RWPE1 (cell line): ENCODE measurements at places on chromosomes 12 and 14.
A peak's percentile ranks its signal among the peaks of the same experiment; 100 is the strongest.

DNA sequence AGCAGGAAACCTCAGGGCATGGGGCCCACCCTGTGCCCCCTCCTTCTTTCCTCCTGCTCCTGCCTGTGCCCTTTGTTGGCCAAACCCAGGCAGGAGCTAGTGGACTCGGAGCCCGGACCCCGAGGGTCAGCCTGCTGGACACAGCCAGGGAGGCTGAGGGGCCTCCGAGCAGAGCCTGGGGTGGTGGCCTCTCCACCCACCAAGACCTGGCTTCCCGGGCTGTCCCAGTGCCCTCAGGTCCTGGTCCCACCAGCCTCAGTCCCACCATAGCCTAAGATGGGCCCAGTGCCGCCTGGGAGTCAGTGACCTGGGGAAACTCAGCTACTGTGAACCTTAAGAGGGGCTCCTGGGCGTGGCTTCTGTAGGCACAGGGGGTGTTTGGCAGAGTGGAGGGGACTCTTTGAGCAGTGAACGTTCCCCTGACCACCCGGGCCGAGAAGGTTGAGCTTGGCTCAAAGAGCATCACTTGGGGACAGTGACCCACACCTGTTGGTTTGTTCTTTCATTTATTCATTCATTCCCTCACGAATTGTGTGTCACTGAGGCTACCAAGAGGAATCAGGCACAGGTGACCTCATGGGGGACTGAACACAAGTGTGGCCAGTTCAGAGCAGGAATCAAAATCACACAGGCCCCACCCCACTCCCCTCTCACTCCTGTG is 266.1 kb downstream of the ADGRD1 start:
- DNase-seq = no peak

DNA sequence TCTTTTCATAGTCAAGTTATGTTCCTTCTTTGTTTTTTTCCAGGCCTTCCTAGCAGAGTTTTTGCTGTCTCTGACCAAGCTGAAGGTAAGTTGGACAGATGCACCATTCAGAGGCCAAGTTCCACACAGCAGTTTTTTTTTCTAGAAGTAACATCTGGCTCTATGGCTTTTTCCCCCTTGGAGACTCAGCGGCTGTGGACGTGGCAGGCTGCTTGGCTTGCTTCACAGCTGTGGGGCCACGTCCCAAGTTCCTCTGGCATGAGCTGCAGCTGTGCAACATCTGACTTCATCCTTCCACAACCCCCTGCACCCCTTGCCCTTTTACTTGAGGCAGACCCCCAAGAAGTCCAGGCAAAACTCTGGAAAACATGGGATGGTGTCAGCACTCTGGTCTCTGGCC is 24.2 kb upstream of the RHOJ start:
- DNase-seq = no peak

DNA sequence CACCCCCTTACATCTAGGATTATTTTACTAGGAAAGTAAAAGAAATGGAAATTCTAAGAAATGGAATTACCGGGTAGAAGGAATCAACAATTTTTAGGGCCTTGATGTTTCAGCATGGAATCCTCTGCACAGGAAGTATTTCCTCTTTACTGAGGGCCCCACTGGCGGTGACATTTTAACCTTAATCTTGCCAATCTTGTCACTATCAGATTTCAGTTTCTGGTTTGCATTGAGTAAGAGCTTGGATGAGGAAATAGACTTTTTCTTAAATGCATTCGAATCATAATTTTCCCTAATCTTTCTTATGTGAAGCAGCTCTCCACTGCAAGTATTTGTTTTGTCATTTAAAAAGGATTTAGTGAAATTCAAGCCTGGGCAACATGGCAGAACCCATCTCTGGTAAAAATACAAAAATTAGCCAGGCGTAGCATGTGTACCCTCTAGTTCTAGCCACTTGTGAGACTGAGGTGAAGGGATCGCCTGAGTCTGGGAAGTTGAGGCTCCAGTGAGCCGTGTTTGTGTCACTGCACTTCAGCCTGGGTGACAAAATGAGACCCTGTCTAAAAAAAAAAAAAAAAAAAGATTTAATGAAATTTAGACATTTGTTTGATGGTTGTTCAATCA is 40.7 kb downstream of the TPCN1 start:
- no peak for DNase-seq

GRCh38 chr12:129961091-129961490 is 57.3 kb upstream of the TMEM132D start:
- peak; percentile 32 for DNase-seq

DNA sequence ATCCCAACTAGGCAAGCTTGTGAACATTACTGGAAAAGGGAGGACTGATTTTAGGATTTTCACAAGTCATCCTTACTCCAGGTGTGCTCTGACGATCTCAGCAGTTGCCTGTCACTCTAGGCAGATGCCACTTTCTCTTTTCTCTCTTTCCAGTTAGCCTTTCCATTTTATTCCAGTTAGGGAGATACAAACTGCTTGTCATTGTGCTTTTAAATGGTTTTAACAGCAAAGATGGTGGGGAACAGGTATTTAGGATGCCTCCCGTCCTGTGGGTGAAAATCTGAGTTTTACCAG is 1.2 kb downstream of the PA2G4 start:
- no peak for DNase-seq

DNA sequence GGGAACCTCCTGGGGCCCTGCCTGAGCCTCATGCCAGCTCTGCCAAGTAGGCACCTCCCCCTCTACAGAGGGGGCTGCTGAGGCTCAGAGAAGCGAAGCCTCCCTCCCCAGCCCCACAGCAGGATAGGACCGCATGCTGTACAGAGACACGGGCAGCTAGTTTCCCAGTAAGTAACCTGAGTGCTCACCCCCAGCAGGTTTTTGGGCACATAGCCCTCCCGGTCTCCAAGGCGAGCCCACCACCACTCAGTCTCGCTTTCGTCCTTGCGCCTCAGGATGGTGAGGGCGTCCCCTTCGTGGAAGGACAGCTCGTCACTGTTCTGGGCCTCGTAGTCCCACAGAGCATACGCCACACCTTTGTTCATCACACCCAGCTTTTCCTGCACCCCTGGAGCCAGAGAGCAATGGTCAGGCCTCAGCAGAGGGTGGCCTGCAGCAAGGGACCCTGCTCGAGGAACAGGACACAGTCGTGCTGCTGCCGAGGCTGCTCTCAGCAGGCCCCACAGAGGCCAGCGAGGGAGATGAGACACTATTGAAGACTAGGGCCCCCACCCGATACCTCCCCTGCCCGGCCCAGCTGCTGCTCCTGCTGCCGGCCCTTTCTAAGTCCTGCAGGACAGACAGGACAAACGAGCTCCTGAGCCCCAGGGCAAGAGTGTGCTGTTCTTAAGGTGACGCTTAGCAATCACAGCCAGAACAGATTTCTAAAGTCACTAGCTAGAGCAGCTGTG is 20.4 kb downstream of the ZFYVE21 start:
- DNase-seq = no peak

DNA sequence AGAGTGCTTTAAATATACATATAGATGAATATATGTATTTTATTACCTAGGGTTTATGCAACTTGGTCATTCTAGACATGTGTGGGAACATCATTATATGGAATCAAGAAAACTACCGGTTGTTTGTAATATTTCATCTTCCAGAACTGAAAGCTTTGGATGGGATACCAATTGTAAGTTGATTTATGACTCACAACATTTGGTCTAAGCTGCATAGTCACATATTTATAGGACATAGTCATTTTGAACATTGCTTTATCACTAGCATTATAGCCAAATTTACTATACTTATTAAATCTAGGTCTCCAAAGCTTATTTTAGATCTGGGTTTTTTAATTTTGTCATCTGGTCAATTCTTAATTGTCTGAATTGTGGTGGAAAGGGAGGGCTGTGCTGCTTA is 83.7 kb upstream of the PCNX4 start:
- peak; percentile 13 for DNase-seq

GRCh38 chr12:131862084-131862441 is 32.4 kb upstream of the ULK1 start:
- no peak for DNase-seq

- no peak for DNase-seq
Observed at GRCh38 chr14:54314365-54315104, 82.3 kb upstream of the CDKN3 start.

DNA sequence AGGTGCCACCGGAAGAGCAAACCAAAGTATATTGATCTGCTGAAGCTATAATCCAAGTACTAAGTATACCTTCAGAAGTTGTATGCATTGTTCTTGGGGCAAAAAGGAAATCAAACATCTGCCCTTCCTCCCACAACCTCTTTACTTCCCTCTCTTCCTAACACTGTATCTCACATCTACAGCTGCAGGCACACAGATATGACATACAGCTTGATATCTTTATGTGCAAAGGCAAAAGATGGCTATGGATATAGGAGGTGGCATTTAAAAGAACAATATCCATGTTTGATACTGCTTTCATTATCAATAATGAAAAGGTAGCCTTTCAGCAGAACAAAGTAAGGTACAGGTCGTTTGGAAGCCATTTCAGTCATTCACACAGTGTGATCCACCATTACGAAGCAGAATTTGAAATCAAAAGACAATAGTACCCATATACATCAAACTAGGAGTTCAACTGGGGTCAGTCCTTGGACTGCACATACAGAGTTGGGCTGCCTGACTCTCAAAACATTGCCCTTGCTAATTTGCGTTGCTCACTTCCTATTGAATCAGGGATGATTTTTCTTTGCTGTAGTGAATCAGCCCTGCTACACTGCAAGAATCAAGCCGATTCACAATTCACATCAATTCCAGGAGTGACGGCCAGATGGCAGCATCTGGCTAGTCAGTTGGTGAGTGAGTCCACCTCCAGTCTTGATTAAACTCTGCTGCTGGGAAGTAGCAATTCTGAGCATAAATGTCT is 8.9 kb downstream of the ANG start:
- no peak for DNase-seq

DNA sequence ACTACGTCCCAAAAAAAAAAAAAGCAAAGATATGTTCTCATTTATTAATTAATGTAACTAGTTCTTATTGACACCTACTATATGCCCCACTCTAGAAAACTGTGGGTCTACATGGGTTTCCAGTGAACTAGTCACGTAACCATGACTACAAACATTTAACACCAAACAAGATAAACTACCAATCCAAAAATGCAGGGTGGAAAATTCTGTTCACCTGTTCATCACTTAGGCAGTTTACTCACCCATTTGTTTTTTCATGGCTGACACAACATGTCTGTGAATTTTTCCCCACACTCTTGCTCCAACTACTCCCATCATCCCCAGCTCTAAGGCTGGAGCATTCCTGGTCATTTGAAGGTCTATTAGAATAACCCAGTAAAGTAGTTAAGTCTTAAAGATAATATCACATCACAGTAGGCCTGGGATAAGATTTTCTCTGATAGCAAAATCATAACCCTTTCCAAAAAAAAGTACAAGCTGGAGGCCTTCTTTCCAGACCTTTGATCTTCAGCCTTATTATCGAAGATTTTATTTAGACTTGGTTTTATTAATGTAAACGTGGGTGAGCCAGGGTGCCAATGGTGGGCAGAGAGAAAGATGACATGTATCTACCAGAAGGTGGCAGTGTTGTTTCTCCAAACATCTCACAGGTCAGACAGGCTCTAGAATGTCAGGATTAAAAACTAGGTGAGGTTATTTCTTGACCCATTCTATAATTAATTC is 61.6 kb upstream of the DAAM1 start:
- peak; percentile 69 for DNase-seq

GRCh38 chr12:124449623-124450375 is 117.6 kb downstream of the NCOR2 start:
- no peak for DNase-seq

DNA sequence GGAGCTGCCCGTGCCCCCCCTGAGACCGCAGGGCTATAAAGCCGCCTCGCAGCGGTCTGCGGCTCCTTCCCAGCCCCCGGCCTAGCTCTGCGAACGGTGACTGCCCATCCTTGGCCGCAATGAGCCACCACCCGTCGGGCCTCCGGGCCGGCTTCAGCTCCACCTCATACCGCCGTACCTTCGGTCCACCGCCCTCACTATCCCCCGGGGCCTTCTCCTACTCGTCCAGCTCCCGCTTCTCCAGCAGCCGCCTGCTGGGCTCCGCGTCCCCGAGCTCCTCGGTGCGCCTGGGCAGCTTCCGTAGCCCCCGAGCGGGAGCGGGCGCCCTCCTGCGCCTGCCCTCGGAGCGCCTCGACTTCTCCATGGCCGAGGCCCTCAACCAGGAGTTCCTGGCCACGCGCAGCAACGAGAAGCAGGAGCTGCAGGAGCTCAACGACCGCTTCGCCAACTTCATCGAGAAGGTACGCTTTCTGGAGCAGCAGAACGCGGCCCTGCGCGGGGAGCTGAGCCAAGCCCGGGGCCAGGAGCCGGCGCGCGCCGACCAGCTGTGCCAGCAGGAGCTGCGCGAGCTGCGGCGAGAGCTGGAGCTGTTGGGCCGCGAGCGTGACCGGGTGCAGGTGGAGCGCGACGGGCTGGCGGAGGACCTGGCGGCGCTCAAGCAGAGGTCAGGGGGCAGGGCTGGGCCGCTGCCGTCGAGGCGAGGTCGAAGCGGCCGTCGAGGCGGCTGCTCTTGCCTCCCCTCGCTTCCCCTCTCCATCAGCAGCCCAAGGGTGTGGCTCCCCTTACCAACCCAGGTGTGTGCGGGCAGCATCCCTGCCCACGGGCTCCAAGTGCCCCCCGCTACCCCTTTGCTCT is at the start of gene PRPH:
Gene PRPH (plus strand): TSS at position 66 of the 855 bp plus-strand sequence. CDS start 54 bp downstream, at position 120.
- no peak for DNase-seq

- no peak for DNase-seq
Observed at GRCh38 chr12:56546680-56547079, 25.1 kb downstream of the RBMS2 start.

GRCh38 chr12:111367661-111368221 is 1.2 kb downstream of the PHETA1 start:
- no peak for DNase-seq

GRCh38 chr12:113002155-113002554 is 23.8 kb downstream of the OAS2 start:
- DNase-seq = no peak

- DNase-seq = no peak
Observed at GRCh38 chr12:88716240-88716639, 136.0 kb upstream of the KITLG start.

- DNase-seq = no peak
Observed at GRCh38 chr12:67590149-67590790, 58.3 kb upstream of the DYRK2 start.

- no peak for DNase-seq
Observed at GRCh38 chr12:11834104-11834812, 184.8 kb downstream of the ETV6 start.

DNA sequence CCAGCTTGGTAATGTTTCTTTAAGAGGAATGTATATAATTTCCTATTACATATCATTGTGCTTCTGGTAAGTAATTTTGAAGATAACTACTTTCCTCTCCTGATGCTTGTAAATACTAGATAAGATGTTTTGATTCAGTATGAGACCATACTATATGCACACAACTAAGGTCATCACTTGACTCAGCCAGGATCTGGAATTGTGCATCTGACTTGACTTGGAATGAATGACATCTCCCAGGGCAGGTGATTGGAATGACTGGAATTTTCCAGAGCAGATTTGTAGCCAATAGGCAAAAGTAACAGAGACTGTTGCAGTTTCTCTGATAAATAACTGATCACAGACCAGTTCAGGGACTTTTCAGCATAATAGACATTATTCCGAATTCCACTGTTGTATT is 11.1 kb downstream of the BEST3 start:
- DNase-seq = peak; percentile 38

- no peak for DNase-seq
Observed at GRCh38 chr12:131241517-131241916, 287.8 kb downstream of the ADGRD1 start.

DNA sequence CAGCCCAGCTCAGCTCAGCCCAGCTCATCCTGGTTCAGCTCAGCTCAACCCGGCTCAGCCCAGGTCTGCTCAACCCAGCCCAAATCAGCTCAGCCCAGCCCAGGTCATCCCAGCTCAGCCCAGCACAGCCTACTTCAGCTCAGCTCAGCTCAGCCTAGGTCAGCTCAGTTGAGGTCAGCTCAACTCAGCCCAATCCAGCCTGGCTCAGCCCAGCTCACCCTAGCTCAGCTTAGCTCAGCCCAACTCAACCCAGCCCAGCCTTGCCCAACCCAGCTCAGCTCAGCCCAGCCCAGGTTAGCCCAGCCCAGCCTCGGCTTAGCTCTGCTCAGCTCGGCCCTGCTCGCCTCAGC is 332.3 kb downstream of the TMEM121 start:
- no peak for DNase-seq
